ENCODE measurements at places on chromosomes 1 and 21.

DNA sequence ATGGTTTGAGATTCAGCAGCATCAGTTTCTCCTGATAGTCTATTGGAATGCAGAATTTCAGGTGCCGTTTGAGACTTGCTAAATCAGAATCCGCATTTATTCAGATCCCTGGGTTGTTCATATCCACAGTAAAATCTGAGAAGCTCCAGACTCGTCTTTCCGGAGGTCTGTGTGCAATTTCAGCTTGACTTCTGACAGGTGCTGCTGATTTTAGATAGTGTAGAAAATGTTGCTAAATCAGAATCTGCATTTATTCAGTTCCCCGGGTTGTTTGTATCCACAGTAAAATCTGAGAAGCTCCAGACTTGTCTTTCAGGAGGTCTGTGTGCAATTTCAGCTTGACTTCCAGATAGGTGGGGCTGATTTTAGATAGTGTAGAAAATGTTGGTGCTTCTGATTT lies 113.7 kb downstream of the PAPPA2 start:
- DNase-seq = no peak
- no peak overlapping the region for H3K4me3 ChIP-seq
- H3K4me1 ChIP-seq = no peaks in the 10 kb centered on the region
- H3K27ac ChIP-seq = no peak overlapping the region

GRCh38 chr1:14522926-14523241 lies 75.6 kb upstream of the KAZN start:
- H3K36me3 ChIP-seq = no peaks in the 10 kb centered on the region
- DNase-seq = no peak
- H3K27ac ChIP-seq = no peak overlapping the region
- H3K4me3 ChIP-seq = no peak overlapping the region
- no peaks in the 10 kb centered on the region for H3K27me3 ChIP-seq

GRCh38 chr1:158961178-158961577 lies 29.8 kb downstream of the PYHIN1 start:
- H3K27me3 ChIP-seq = no peaks in the 10 kb centered on the region
- no peak for DNase-seq
- H3K4me3 ChIP-seq = no peak overlapping the region
- no peak overlapping the region for H3K27ac ChIP-seq
- no peaks in the 10 kb centered on the region for H3K36me3 ChIP-seq

DNA sequence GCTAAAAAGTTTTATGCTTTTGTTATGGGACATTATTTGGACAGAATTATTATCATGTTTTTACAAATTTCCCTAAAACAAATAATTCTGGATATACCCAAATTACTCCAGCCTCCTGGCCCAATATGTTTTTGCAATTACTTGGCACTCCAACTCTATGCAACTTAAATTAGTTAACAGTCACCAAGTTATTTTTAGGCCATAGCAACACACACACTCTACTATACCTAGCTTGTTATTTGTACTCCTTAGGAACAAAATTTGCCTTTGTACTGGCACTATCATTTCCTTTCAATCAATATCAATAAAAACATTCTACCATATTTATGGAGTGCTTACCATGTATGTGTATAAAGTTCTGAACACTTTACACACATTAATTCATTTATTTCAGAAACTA lies 7.7 kb downstream of the DUSP10 start:
- no peak for DNase-seq
- H3K36me3 ChIP-seq = peaks cover 5% of the 10 kb centered on the region
- peaks cover 45% of the 10 kb centered on the region for H3K4me1 ChIP-seq
- H3K4me3 ChIP-seq = no peak overlapping the region

Data from liver (tissue), 10 donors.